ENCODE measurements at places on chromosomes 7 and 10. TPM values are rescaled to one million over a fixed set of nuclear protein-coding genes. Genes with fewer than 3 reads are reported as not detected.

The FAM241B gene
- 20.1 TPM for total RNA-seq

The HSPA14 gene
- 46.5 TPM for total RNA-seq

The MKX gene
- total RNA-seq: not detected

The MRPL32 gene
- total RNA-seq: 91.4 TPM

The LBX1 gene
- not detected for total RNA-seq

The NKX1-2 gene
- not detected for total RNA-seq

The MYL10 gene
- total RNA-seq: not detected

The AZGP1 gene
- not detected for total RNA-seq

The ZNF485 gene
- 2.1 TPM for total RNA-seq

The LLCFC1 gene
- total RNA-seq: not detected

The DNAAF5 gene
- total RNA-seq: 50.6 TPM

The FBXL13 gene
- 0.30 TPM for total RNA-seq

The TCAF2 gene
- total RNA-seq: 0.36 TPM

The PTPRE gene
- total RNA-seq: 3.0 TPM
